Uterine smooth muscle cell (primary cell): ENCODE measurements at places on chromosomes 3 and 15. TPM values are rescaled to one million over a fixed set of nuclear protein-coding genes. Genes with fewer than 3 reads are reported as not detected.

The PHLDB2 gene
- total RNA-seq: 47.4 and 70.1 TPM in 2 replicates

The XXYLT1 gene
- total RNA-seq: 12.1 and 14.4 TPM in 2 replicates

The STRIT1 gene
- total RNA-seq: not detected in 2 replicates

The ATP13A5 gene
- total RNA-seq: not detected in 2 replicates

The TEX9 gene
- 3.1 and 4.1 TPM in 2 replicates for total RNA-seq

The MDFIC2 gene
- not detected in 2 replicates for total RNA-seq

The CEMIP gene
- total RNA-seq: 5.0 and 14.6 TPM in 2 replicates

The CFAP100 gene
- not detected in 2 replicates for total RNA-seq

The ANKRD63 gene
- total RNA-seq: not detected in 2 replicates

The TBC1D23 gene
- total RNA-seq: 139 and 163 TPM in 2 replicates

The MUSTN1 gene
- 0.50 TPM in 1 of 2 replicates, not detected in the other for total RNA-seq

The TJP1 gene
- total RNA-seq: 69.2 and 69.4 TPM in 2 replicates

The GCSAM gene
- total RNA-seq: not detected in 2 replicates

The THBS1 gene
- 214 and 454 TPM in 2 replicates for total RNA-seq

The NMB gene
- 3.6 and 4.0 TPM in 2 replicates for total RNA-seq

The MTMR10 gene
- total RNA-seq: 21.6 and 24.0 TPM in 2 replicates

The AHSG gene
- not detected in 2 replicates for total RNA-seq

The KCNAB1 gene
- total RNA-seq: 0.25 TPM in 1 of 2 replicates, not detected in the other

The CACNA2D2 gene
- total RNA-seq: under 0.01 TPM in 2 replicates

The CHST13 gene
- total RNA-seq: not detected in 2 replicates

The RAB11A gene
- 181 and 251 TPM in 2 replicates for total RNA-seq

The ZNF502 gene
- total RNA-seq: 4.7 and 5.8 TPM in 2 replicates

The ELL3 gene
- total RNA-seq: 2.7 and 3.1 TPM in 2 replicates

The BLM gene
- total RNA-seq: 1.7 and 9.7 TPM in 2 replicates

The TMOD3 gene
- total RNA-seq: 39.1 and 43.3 TPM in 2 replicates

The ZPLD1 gene
- total RNA-seq: 0.62 TPM in 1 of 2 replicates, not detected in the other

The PTX3 gene
- 186 and 777 TPM in 2 replicates for total RNA-seq

The SEMA3B gene
- 6.8 and 29.5 TPM in 2 replicates for total RNA-seq

The MST1 gene
- total RNA-seq: 5.4 and 6.2 TPM in 2 replicates

The SPESP1 gene
- total RNA-seq: 1.2 and 3.2 TPM in 2 replicates

The SH2D7 gene
- not detected in 2 replicates for total RNA-seq

The CHRNB4 gene
- not detected in 2 replicates for total RNA-seq

The PLA2G4D gene
- not detected in 2 replicates for total RNA-seq

The IRAK2 gene
- 4.9 and 6.2 TPM in 2 replicates for total RNA-seq

The OCA2 gene
- total RNA-seq: not detected in 2 replicates

The LRIG1 gene
- 37.7 and 66.2 TPM in 2 replicates for total RNA-seq

The TF gene
- total RNA-seq: under 0.01 TPM in 2 replicates

The PIF1 gene
- total RNA-seq: 10.4 and 28.8 TPM in 2 replicates

The ETV5 gene
- 58.0 and 59.5 TPM in 2 replicates for total RNA-seq
